Smooth muscle cell of the brain vasculature (primary cell): ENCODE measurements at places on chromosomes 5 and 9.

GRCh38 chr5:76219636-76220035 is 136.5 kb downstream of the SV2C start:
- no peak for DNase-seq

DNA sequence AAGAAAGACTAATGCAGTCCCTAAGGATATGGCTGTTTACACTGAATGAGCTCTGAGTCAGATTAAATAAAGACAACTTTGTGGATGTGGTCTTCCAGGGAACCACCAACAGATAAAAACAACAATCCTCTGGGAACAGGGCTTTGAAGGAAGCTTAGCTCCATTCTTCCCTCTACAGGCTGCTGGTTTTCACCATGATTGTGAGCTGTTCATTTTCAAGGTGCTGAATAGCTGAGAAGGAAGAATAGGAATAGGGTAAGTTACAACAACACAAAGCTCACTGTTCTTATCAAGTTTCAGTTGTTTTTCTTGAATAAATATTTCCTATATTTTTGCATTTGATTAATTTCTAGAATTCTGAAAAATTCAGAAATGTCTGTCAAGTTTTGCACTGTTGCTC is 25.9 kb upstream of the PTAR1 start:
- peak; percentile 72 for DNase-seq

- DNase-seq: no peak
These were observed 242.8 kb downstream of the CDK5RAP2 start for GRCh38 chr9:120337131-120337530.

DNA sequence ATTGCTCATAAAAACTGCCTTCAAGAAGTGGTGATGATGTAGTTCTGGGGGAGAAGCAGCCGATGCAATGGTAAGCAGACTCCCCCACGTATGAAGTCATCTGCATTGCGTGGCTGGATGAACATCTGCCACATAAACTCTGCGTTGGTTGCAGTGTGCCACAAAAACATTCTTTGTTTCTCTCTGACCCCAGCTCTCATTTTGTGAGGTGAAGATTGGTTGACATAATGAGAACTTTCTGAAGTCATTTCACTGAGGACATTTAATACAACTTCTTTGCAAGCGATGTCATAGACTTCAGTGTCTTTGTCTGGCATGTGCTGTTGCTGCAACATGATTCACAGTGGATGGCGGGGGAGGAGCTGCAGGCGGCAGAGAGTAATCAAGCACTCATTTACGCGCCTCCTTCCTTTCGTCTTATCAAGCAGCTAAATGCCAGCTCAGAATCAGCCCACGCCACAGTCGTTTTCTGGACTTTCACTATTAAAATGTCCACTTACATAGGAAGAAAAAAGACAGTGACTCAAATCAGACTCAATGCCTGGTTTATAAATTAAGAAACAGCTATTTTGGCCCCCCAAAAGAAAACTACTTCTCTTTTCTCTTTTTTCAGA is 91.5 kb upstream of the NFIL3 start:
- no peak for DNase-seq

DNA sequence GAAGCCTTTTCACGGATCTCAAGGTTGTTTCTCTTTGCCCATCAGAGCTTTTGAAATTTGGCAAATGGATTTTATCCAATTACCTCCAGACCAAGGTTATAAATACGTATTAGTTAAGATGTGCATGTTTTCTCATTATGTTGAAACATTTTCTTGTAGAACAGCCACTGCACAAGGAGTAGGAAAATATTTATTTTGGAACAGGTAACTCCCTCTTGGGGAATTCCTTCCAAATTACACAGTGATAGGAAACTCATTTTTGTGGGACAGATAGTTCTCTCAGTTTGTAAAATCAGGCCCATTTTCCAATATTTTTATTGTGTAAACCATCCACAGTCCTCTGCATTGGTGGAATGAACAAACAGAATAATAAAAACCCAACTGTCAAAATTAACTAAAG is 23.0 kb downstream of the TMEM232 start:
- no peak for DNase-seq

DNA sequence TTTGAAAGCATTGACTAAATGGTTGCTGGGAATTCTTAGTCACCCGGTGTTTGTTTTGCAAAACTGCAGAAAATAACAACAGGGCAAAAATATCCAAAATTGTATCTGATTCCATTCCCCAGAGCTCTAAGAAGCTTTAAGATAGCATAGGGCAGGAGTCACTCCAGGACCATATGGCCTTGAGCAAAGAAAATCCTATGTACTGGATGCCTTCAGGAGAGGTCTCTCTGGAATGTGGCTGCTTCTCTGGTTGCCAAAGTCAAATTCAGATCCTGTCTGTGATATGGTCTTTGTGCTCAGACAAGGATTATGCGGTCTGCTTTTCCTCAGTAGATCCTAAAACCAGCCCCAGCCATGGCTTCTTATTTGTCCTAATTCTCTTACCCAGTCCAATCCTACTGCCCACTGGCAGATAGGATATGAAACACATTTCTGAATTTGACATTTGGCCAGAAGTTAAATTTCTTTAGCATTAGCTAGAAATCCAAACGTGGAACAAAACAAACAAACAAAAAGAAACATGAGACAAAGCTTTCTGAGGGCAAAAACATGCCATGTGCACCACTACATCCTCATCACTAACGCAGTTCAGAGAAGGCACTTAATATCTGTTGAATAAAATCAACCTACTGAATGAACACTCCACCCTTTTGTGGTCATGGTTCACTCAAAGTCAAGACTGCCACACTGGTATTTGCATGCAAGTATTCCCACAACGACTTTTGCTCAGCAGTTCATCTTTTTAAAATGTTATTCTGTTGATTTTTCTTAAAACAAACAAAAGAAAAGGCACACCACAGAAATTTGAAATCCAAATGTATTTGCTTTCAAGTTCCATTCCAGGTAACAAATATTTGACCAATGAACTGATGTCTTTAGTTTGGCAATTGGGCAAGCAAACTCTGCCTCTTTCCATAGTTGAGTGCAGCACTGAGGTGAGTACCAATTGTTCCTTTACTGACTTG is 165.7 kb downstream of the TRPM6 start:
- DNase-seq: no peak

- DNase-seq: no peak
These were observed 202.4 kb upstream of the ZNF608 start for GRCh38 chr5:124948754-124949275.

DNA sequence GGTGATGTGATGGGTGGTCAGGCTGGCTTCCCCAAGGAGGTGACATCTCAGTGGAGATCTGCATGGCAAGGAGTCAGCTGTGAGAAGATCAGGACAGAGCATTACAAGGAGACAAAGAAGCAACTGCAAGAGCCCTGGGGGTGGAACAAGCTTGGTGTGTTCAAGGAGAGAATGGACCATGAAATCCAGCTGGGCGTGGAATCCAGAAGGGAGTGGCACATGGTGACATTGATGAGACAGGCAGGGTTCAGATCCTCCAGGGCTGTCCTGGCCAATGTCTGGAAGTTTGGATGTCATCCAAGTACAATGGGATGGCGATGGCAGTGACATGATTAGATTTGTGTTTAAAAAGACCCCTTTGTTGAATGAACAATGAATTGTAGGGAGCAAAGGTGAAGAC is 175.6 kb downstream of the MACROH2A1 start:
- DNase-seq: no peak

DNA sequence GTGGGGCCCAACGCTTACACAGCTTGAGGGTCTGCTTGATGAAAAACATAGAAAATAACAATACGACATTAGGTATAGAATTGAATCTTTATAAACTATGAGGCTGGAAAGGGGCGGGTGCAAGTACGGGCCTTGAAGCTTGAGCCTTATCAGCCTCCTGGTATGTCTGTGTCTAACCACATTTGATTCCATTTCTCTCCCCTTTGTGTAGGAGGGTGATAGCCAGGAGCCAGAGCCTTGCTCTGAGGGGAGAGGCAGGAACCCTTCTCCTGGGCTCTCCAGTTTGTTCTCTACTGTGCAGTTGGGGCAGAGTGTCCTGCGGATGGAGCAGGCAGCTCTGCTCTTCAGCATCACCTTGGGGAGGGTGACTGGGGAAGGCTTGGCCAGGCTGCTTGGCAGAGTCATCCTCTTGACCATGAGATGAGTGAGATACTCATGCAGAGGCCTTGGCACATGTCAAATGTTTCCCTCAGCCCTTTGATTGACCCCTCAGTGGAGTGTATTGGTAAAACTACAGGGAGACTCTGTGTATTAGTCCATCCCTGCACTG is 153.5 kb downstream of the SEMA6A start:
- DNase-seq: no peak

- DNase-seq: no peak
These were observed 56.4 kb upstream of the MYO10 start for GRCh38 chr5:16992444-16992843.

GRCh38 chr5:107821288-107821687 is 150.6 kb upstream of the EFNA5 start:
- no peak for DNase-seq

GRCh38 chr5:180599981-180600553 is 8.8 kb upstream of the SCGB3A1 start:
- no peak for DNase-seq

GRCh38 chr9:134496413-134497282 is 145.0 kb upstream of the COL5A1 start:
- DNase-seq: no peak

- no peak for DNase-seq
These were observed 942.9 kb downstream of the CDH18 start for GRCh38 chr5:19044931-19045695.

DNA sequence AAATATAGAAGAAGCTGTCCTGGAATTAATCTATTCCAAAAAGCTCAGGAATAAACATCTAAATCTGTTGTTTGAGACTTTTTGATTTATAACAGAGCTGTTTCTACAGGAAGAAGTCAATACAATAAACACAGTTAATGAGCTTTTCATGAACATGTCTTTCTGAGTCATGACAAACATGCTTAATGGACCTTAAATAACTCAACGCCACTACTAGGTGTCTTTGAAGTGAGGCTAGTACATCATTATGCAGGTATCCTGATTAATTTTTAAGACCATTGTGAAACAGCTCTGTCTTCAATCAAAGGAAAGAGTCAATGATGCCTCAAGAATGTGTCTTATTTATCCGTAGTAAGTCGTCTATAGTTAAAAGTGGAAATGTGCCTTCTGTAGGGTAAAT is 131.6 kb downstream of the GABRB2 start:
- DNase-seq: no peak

GRCh38 chr5:164119806-164120447 is 614.5 kb downstream of the MAT2B start:
- DNase-seq: no peak

DNA sequence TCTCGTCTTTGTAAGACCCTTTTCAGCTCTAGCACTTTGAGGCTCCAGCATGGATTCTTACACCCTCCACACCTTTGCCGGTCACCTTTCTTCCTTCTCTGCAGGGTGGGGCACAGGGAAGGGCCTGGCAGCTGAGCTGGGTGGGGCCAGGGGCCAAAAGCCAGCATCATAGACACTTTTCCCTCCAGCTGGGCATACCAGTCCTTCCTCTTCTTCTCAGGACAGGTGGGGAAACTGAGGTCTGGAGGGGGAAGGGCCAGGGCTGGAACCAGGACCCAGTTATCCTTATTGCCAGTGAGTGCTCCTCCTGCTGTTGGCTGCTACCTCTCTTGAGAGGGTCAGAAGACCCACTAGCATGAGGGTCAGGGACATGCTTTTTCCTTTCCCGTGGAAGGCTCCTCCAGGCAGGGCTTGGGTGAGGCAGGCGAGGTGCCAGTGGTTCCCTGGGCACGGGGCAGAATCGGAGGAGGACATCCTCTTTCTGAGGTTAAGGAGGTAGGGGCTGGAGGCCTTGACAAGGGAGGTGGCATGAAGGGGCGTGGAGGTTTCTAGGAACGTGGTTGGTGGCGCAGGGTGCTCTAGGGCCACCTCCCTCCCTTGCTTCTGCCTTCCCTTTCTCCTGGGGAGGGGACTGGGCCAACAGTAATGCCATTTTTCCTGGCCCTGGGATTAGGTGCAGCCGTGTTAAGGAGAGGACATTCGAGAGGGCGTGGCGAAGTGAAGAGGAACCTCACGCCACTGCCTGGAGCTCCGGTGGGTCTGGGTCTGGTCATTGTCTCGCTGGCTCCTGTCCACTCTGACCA is at the start of gene NDST1:
Gene NDST1, plus strand, starts transcription at position 658 of the 803 bp plus-strand sequence. CDS start 13,124 bp downstream, outside the sequence.
- no peak for DNase-seq

- DNase-seq: no peak
These were observed 57.4 kb upstream of the SLC25A51 start for GRCh38 chr9:37961351-37961750.

- DNase-seq: no peak
These were observed 158.3 kb downstream of the GIN1 start for GRCh38 chr5:102961671-102962070.

GRCh38 chr9:99162759-99163364 is 57.9 kb downstream of the TGFBR1 start:
- peak; percentile 26 for DNase-seq

DNA sequence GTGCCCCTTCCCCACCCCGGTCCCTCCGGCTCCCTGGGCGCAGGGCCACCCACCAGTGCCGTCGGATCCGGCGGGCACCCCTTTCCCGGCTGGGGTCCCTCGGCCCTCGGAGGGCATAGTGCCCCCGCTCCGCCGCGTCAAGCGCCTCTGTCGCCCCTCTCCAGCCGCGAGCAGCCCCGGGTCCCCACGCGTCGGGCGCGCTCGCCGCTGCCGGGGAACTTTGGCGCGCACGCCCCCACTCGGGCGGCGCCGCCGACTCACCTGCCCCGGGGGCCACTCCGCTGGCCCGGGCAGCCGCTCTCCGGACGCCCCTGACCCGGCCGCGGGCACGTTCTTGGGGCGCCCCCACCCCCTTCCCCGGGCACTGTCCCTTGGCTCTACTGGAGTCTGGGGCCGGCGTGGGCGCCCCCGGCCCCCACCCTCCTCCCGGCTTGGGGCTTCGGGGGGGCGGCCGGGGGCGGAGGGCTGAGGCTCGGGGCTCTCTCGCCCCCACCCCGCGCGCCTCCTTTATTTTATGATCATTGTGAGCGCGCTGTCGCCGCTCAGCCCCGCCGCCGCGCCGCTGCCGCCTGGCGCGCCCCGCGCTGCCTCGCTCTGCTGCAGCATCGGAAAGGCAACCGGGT is 1.1 kb upstream of the FAM78A start:
- DNase-seq: no peak

GRCh38 chr9:109912082-109912582 is 132.1 kb downstream of the PALM2AKAP2 start:
- no peak for DNase-seq

DNA sequence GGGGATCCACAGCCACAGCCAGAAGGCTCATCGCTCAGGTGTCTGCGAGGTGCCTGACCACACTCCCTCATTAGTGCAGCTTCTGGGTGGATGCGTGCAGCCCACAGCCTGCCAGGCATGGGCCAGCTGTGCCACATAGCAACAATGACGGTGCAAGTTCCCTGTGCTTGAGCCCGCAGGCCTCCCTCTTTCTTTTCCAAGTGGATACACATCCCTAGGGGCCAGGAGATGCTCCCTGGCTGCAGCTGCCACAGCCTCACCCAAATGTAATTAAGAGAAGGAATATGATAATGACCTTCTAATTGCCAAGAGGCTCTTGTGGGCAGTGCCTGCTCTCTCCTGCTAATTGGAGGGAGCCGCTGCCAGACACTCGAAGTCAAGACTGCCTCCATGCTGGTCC is 116.0 kb upstream of the PPP1R26 start:
- DNase-seq: no peak

DNA sequence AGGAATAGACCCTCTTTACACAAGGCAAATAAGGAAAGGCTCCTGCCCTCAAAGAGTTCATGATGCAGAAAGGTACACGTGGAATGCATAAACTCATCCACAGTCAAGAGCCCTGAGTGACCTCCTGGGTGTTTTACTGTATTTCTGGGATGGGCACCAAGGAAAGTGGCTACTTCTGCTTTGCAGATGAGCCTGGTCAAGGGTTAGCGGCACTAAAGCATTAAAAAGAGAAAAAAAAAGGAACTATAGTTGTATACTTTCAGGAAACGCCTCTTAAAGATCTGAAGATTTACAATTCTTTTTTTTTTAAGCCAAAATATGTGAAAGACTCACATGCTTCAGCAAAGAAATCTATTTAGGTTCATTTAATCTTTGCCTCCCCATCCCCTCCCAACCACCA is 366.2 kb upstream of the PDE4D start:
- DNase-seq: no peak
